NCI-H69 (cell line): ENCODE measurements at places on chromosomes 16 and 17.

DNA sequence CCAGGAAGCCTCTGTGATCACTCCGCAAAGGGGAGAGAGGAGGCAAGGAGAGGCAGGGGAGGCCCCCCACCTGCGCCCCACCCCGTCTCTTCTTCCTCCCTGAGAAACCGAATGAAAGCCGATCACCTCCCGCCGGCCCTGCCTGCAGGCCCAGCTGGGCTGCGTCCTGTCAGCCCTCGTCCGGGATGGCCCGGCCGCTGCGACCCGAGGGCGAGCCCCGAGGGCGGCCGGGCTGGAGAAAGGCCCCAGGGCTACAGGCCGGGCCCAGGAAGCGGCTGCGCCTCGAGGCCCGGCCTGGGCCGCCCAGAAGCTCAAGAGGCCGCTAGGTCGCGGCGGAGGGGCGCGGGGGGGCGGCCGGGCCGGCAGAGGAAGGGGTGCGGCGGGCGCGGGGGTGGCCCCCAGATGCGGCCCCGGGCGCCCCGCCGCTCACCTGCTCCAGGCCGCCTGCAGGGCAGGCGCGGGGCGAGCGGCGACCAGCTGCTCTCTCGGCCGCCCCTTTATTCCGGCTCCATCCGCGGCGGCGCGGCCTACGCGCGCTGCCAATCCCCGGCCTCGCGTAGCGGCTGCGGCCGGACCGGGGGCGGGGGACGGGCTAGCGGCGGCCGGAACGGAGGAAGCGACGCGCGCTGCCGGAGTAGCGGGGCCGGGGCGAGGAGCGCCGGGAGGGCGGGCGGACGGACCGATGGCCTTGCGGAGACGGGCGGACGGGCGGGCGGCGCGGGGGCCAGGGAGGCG, at the start of gene ZNF319:
Gene ZNF319 (minus strand): TSS at position 702 of the 735 bp plus-strand sequence. CDS start 2,407 bp downstream, outside the sequence.
- no peak for DNase-seq

GRCh38 chr17:4607773-4608187, 23.5 kb downstream of the SMTNL2 start:
- DNase-seq = no peak

DNA sequence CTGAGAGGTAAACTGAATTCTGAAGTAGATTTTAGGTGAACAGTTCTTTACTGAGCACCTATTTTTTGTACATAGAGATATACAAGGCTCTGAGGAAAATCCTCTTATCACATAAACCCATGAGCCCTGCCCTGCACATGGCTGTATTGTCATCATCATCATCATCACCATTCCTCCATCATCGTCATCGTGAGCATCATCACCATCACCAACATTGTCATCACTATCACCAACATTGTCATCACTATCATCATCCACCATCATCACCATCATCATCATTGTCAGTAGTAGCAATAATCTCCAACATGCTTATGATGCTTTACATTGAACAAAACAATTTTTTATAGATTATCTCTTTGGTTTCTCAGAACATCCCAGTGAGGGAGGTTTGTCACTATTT, 20.7 kb downstream of the ASIC2 start:
- DNase-seq = no peak

DNA sequence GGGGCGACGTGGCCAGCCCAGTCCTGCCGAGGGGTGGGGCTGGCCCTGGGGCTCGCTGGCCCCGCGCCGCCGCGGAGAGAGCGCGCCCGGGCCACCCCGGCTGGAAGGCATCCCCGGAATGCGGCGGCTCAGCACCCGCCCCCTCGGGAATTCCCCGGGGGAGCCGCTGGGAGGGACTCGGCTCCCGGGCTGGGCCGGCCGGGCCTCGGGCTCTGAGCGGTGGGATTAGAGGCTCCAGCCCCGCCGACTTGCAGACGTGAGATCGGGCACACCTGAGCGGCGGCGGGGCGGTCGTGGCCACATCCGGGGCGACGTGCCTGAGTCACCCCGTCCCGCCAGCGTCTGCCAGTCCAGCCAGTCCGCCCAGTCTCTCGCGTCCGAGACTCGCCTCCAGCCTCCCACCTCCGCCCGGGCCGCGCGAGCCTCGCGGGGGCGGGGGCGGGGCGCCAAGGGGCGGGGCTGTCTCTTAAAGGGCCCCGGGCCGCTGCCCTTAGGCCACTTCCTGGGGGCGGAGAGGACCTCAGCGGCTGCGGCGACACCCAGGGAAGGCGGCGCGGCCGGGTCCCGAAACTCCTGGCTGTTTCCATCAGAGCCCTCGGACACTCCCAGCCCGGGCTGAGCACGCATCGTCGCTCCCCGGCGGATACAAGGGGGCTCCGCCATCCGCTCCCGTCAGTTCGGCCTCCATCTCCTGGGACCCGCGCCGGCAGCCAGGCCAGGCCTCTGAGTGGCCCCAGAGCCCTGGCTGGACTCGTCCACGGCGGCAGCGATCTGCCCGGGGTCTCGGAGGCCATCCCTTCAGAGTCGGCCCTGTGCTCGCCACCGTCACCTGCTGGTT, at the start of gene KCTD11:
Gene KCTD11 (plus strand): TSS at position 498 of the 838 bp plus-strand sequence.
- DNase-seq = peak; percentile 64

DNA sequence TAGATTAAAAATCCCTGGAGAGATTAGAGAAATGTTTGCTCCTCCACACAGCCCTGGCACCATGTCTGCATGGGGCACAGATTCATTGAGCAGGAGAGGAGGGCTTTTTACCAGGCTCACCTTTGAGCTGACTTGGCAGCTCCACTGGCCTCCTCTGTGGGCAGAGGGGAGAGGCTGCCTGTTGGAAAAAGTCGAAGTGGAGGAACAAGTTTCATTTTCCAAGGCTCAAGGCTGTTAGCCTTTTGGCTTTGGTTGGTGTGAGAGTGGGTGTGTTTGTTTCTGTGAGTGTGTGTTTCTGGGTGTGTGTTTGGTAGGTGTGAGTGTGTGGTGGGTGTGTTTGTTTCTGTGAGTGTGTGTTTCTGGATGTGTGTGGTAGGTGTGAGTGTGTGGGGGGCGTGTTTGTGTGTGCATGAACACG, 5.6 kb downstream of the TMEM238L start:
- no peak for DNase-seq

- DNase-seq = peak; percentile 38
These were observed 1.6 kb upstream of the PKMYT1 start for GRCh38 chr16:2981899-2982250.

DNA sequence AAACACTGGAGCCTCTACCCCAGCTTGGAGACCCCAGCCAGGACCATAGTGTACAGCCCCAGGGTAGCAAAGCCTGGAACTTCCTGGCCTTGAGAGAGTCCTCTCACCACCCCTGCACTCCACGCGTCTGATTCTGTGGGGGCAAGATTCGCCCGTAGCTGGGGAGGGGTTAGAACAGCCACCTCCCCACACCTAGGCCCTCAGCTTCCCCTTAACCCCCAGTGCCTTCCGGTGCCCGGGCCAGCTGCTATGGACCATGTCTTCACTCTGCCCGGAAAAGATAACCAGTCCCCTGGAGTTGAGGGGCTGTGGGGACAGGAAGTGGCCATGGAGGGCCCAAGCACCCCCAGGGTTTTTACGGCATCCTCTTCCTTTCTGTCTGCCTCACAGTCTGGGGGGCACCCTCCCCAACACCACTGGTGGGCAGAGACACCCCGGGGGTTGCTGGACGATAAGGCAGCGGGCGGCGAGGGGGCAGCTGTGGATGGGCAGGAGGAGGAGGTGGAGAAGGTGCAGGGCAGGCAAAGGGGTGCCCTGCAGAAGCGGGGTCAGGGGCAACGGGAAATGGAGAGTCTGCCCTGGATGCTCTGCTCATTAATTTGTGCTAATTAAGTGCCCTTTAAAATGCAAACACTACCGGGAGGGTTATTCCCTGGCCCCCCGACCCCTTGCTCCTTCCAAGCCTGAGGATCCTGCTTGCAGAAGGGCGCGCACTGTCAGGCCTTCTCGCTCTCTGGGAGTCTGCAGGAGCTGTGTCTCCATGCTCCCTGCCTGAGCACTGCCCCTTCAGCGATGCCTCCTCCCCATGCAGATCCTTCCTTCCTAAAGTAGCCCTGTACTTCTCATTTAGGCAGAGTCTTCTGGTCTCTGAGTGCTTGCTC, 2.4 kb downstream of the PRSS27 start:
- DNase-seq = no peak

DNA sequence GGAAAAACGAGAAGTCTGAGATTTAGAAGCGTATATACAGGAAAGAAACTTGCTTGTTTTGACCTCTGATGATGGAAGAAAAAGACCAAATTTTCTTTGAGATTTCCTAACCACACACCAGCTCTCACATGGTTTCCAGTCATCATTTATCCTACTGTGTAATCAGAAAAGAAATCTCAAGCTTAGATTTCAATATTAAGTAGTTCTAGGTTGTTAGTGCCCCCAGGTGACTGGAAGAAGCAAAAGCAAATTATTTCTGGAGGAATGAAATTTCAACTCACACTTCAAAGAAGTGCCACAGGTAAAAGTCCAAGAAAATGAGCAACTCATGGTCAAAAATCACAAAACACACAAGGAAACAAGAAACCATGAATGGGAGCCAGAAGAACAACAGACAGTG, 51.8 kb upstream of the KDM6B start:
- peak; percentile 1 for DNase-seq

DNA sequence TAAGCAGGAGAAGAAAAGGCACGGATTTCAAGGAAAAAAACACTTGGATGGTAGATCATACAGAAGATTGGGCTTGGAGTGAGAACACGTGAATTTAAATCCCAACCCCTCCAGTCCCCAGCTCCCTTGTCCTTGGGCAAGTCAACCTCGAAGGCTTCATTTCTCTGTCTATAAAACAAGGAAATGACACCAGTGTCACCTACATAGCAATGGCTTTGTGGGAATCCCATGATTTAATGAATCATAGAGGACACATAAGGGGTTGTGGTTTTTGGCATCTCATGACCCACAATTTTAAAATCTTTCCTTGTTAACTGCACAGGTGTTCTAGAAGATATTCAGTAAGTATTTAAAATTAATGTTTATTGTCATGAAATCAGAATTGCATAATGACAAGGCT, 8.2 kb upstream of the CCL2 start:
- DNase-seq = no peak

DNA sequence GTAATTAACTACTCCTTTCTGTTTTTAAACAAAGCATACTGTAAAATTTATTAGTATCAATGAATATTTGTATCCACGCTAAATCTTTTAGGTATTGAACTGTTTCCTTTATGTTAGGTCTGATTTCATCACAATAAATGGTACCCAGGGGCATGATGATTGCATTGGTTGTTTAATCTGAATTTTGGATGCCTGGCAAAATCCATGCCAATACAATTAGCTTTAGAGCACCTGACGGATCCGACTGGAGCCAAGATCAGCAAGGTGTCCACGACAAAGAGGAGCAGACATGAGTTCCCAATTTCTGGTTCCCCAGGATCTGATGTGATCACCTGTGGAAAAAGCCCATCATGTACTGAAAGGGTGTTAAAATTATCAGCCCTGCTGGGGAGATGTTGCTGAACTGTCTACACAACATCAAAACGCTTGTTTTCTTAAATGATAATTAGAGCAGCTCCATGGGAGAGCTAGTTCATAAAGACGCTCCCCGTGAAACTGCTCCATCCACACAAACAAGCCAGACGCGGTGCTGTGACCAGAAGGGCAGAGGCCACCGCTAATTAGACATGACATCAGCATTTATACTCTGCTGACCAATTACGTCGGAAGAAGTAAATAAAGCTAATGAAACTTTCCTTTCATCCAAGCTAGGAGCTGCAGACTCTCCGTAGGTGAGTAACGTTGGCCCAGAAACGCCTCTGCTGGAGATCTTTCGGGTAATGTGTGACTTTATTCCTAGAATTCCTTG, 151.7 kb downstream of the CPPED1 start:
- peak; percentile 99 for DNase-seq

- DNase-seq = no peak
These were observed 24.2 kb upstream of the MPRIP start for GRCh38 chr17:17018021-17018441.

- no peak for DNase-seq
These were observed 25.6 kb upstream of the ZNF652 start for GRCh38 chr17:49387498-49388289.
